Stimulated activated CD4-positive, alpha-beta T cell treated with anti-CD3 and anti-CD28 coated beads, TNF-alpha, amount 100 ng/mL, for 48 hours (primary cell): ENCODE measurements at places on chromosomes 3 and 15.

DNA sequence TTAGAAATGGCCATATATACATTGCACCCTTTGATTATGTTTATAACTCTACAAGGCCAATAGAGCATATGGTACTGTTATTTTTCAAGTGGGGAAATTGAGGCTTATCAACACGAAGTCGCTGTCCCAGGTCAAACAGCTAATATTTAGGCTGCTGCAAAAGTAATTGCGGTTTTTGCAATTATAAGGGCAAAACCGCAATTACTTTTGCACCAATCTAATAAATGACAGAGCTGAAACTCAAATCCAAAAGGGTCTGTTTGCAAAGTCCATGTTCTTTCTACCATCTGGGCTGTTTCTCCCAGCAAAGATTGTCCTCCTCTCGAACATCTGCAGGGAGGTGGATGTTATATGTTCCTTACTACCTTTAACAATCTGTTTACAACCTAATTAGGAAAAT is 147.2 kb downstream of the CADPS start:
- DNase-seq = no peak

DNA sequence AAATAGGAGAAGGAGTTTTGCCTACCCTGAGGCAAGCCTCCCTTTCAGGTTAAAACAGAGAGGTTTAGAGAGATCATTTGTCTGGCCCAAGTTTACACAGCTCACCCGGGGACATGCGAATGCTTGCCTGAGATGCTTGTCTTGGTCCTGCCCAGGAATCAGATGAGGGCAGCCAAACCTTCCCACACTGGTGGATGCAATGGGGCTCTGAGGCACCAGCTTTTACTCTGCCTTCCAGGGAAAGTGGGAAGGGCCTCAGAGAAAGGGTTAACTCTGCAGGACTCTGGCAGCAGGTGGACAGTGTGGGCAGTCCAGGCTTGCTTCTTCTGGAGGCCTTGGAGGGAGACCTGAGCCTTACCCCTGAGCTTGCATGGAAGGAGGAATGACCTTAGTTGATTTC is 90.0 kb downstream of the LRRK1 start:
- DNase-seq = no peak

- DNase-seq = no peak
Observed at GRCh38 chr15:71015342-71015741, 99.9 kb upstream of the THSD4 start.

DNA sequence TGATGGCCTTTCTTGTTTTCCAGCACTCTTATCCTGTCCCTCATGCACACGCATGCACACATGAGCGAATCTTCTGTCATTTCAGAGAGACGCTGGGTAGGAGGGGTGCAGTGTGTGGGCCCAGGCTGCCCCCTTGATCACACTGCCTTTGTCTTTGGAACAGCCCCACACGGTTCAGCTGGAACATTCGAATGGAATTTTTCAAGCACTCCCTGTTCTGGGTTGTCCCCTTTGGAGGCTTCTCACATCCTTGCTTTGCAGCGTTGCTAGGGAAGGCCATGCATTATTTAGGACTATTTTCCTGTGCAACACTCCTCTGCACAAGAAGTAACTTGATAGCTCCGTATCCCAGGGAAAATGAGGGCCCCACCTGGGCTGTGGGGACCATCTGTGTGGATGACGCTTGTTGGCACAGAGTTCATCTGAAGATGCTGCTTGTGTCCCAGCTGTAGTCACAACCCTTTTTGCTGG is 78.4 kb downstream of the SPSB4 start:
- DNase-seq = no peak

DNA sequence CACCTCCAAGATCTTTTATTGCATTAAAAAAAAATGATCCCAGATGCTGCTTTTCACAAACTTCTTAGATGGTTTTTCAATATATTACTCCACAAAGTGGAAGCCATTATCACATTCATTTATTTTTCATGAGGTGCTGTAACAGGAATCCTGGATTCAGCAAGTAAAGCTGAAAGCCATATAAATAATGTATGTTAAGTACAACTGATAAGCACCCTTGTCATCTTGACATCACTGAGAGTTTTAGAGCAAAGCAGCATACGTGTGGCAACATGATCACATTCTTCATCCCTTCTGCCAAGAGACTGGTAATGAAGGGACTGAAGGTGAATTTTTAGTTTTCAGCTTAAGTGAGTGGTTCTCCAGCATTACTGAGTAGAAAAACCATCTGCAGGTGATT is 44.9 kb upstream of the LRRFIP2 start:
- DNase-seq = no peak

- no peak for DNase-seq
Observed at GRCh38 chr3:46946416-46946815, 30.1 kb downstream of the CCDC12 start.

GRCh38 chr3:195761123-195761566 is 40.4 kb downstream of the MUC20 start:
- DNase-seq = no peak
